Hepatocyte (in vitro differentiated cells): ENCODE measurements at places on chromosomes 6 and 20.

DNA sequence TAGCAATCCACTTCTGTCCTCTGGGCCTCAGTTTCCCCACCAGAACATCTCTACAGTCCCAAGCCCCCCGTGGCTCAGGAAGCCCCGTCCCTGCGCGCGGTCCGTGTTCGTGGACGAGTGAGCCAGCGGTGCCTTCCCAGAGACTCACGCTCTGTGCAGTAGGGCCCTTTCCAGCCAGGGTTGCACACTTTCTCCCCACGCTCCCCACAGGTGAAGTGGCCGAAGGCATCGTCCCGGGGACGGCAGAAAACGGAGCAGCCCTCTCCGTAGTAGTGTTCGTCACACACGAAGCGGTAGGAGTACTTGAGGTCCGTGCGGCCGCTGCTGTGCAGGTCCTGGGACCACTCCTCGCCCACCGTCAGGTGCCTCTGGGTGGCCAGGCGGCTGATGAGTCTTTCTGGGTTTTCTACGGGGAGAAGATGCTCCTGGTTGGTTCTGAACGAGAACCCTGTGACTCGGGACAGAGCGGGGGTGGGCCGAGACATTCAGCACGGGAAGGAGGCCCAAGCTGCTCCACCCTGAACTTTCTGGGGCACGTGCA is 2.7 kb downstream of the DLL1 start:
- H3K4me3 ChIP-seq: no peak overlapping the region
- no peak for DNase-seq
- H3K27ac ChIP-seq: no peak overlapping the region

DNA sequence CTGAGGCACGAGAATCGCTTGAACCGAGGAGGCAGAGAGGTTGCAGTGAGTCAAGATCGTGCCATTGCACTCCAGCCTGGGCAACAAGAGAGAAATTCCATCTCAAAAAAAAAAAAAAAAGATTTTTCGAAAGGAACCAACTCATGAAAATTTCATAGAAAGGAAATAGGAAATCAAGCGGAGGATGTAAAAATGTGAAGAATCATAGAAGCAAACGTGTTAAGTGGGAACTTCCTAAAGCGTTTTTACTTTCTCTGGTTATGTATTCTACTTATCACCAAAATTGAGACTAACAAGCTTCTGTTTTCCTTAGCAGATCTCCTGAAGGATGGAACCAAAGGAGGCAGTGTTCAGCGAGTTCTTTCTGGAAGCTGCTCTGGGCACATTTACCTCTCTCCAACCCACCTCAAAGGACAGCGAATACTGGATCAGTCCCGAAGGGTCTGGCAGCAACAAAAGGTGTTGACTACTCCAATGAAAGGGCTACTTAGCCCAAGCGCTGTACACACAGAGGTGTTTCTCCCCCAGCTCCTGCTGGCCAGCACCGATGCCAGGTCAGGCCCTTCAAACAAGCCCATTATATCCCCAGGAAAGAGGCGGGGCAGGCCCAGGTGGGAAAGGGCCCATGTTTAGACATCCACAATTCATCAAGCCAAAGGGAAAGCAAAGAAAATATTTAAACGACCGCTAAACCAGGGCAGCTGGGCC is 327.5 kb upstream of the JARID2 start:
- no peak overlapping the region for H3K4me3 ChIP-seq
- no peak overlapping the region for H3K27ac ChIP-seq

DNA sequence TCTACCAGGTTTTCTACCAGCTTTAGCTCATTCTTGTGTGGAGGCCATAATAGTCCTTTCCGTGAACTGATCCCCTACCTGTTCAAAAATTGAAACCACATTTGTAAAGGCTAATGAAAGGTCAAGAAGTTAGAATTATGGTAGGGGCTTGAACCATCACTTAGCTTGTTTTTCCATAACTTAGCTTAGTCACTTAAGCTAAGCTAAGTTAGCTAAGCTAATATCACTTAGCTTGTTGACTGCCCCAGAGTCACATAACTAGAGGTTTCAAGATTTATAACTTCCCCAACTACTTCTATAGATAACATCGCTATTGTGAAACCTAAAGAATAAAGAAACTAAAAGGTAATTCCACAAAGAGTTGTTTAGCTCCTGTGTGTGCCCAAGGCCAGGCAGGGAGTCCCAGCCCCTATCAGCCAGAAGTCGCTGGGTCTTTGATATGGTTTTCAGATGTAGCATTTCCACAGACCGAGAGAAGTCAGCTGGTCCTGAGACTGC is 131.8 kb downstream of the VEGFA start:
- H3K4me3 ChIP-seq: no peak overlapping the region
- H3K36me3 ChIP-seq: no peaks in the 10 kb centered on the region
- H3K27me3 ChIP-seq: no peaks in the 10 kb centered on the region
- peak overlapping the region; percentile 53 for H3K27ac ChIP-seq
- H3K4me1 ChIP-seq: peaks cover 16% of the 10 kb centered on the region

GRCh38 chr6:38261626-38262025 is 378.1 kb downstream of the BTBD9 start:
- no peaks in the 10 kb centered on the region for H3K27me3 ChIP-seq
- no peak for DNase-seq
- no peak overlapping the region for H3K4me3 ChIP-seq
- H3K4me1 ChIP-seq: peaks cover 10% of the 10 kb centered on the region
- H3K27ac ChIP-seq: peak overlapping the region; percentile 56
- no peaks in the 10 kb centered on the region for H3K36me3 ChIP-seq

DNA sequence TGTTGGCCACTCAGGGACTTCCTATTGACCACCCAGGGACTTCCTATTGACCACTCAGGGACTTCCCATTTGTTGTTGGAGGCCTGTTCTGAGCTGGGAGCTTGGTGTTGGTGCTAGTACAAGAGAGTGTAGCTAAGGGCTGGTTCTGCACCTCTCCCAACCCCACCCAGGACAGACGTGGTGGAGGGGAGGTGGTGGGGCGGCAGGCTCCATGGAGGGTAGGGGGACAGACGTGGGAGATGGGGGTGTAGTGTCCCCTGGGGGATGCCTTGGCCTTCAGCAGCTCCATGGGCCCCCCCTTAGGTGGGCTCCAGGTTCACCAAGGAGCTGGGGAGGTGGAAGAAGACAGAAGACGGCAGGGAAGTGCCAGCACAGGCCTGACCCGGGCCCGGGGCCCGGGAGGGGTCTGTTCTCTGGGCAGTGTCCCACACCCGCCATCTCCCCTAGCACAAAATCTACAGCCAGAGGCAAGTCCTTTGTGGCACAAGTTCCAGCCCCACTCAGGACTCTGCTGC is 33.9 kb downstream of the CHRNA4 start:
- H3K4me3 ChIP-seq: no peak overlapping the region
- no peaks in the 10 kb centered on the region for H3K4me1 ChIP-seq
- H3K27ac ChIP-seq: no peak overlapping the region
- DNase-seq: no peak
- H3K36me3 ChIP-seq: no peaks in the 10 kb centered on the region
- H3K27me3 ChIP-seq: no peaks in the 10 kb centered on the region

GRCh38 chr6:18122128-18123093 is at the start of gene NHLRC1:
NHLRC1 (minus strand) TSS chr6:18122677; CDS start chr6:18122606, 71 bp downstream.
- H3K4me3 ChIP-seq: peak within 1 kb of the TSS; percentile 43
- H3K36me3 ChIP-seq: no peaks in the 10 kb centered on the region
- H3K4me1 ChIP-seq: peaks cover 5% of the 10 kb centered on the region
- no peak within 1 kb of the TSS for H3K27ac ChIP-seq
- H3K27me3 ChIP-seq: no peaks in the 10 kb centered on the region

DNA sequence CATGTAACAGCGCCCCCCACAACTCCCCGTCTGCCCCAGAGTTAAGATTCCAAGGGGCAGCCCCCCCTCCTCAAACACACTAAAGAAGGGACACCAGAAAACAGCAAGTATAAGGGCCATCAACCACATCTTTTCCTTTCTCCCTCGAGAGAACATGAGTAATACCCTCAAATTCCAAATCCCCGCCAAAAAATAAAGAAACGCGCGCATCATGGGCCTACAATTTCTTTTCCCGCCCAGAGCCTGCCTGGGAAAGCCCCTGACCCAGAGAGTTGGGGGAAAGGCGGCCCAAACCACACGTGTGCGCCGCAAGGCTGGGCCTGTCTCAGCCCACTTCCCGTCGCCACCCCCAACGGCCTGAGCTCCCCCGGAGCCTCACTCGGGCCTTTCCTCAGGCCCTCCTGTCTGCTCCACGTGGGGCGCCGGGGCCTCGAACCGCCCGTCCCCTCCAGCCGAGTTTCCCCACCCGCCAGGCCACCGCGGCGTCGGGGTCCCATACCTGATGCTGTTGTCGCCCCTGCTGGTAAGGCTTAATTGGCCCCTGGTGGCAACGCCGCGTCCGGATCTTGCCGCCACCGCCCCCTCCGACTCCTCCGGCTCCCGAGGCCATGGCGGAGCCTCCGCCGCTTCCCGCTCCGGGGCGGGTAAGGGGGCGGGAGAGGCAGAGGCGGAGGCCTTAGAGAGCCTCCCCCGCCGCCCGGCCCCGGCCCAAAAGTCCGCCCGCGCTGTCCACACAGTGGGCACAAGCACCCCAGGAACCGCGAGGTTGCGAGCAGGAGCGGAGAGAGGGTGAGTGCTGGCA is 746 bp downstream of the NUP153 start:
- peaks cover 4% of the 10 kb centered on the region for H3K4me1 ChIP-seq
- no peaks in the 10 kb centered on the region for H3K36me3 ChIP-seq
- no peaks in the 10 kb centered on the region for H3K27me3 ChIP-seq
- H3K4me3 ChIP-seq: peak overlapping the region; percentile 89
- DNase-seq: peak; percentile 75

GRCh38 chr6:56416247-56416646 is 168.9 kb upstream of the COL21A1 start:
- H3K4me3 ChIP-seq: no peak overlapping the region
- H3K27me3 ChIP-seq: no peaks in the 10 kb centered on the region
- DNase-seq: no peak
- H3K4me1 ChIP-seq: no peaks in the 10 kb centered on the region
- H3K36me3 ChIP-seq: no peaks in the 10 kb centered on the region
- no peak overlapping the region for H3K27ac ChIP-seq

- H3K4me3 ChIP-seq: no peak overlapping the region
- DNase-seq: no peak
- no peak overlapping the region for H3K27ac ChIP-seq
- H3K4me1 ChIP-seq: no peaks in the 10 kb centered on the region
Measured at GRCh38 chr6:101722471-101722870, 329.0 kb downstream of the GRIK2 start.

DNA sequence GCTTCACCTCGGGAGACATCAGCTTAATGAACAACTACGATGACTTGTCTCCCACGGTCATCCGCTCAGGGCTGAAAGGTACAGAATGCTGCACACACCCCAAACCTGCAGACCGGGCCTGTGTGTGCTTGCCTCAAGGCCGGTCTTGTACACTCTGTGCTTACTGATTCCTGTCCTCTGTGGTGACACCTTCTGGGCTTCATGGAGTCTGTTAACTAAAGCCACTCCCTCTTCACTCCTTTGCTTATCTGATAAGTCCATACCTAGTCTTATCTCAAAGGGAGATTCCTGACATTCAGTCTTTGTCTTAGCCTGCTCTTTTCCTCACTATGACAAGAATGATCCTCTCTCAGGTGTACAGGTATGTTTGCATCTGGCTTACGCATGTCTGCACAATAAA is 107.7 kb upstream of the TMEM181 start:
- H3K36me3 ChIP-seq: no peaks in the 10 kb centered on the region
- H3K4me3 ChIP-seq: no peak overlapping the region
- peak; percentile 77 for DNase-seq

DNA sequence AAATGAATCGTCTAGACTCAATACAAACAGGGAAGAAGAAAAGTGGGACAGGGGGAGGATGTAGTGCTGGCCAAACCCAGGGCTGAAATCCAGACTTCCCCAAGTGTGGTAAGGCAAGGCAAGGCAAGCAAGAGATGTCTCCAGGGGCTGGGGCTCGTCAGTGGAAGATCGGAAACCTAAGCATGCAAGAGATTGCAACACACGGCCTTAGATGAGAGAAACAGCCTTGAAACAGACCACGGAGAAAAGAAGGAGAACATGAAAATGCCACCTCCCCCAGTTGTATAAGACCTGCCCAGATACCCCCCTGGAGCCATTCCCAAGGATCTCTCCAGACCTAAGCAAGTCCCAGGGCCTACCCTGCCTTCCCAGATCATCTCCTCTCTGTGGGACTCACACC is 20.0 kb downstream of the VEGFA start:
- no peaks in the 10 kb centered on the region for H3K36me3 ChIP-seq
- DNase-seq: peak; percentile 55
- H3K27me3 ChIP-seq: no peaks in the 10 kb centered on the region
- peaks cover 3% of the 10 kb centered on the region for H3K4me1 ChIP-seq
- peak overlapping the region; percentile 47 for H3K27ac ChIP-seq
- no peak overlapping the region for H3K4me3 ChIP-seq

- DNase-seq: no peak
- peaks cover 12% of the 10 kb centered on the region for H3K4me1 ChIP-seq
- H3K36me3 ChIP-seq: no peaks in the 10 kb centered on the region
- H3K27ac ChIP-seq: peak overlapping the region; percentile 76
- H3K4me3 ChIP-seq: no peak overlapping the region
Measured at GRCh38 chr6:16420337-16420714, 181.9 kb downstream of the GMPR start.

GRCh38 chr20:9617940-9618339 is 103.5 kb downstream of the LAMP5 start:
- no peak overlapping the region for H3K4me3 ChIP-seq
- H3K27me3 ChIP-seq: no peaks in the 10 kb centered on the region
- peak; percentile 74 for DNase-seq
- H3K4me1 ChIP-seq: no peaks in the 10 kb centered on the region

GRCh38 chr6:109187399-109188114 is 92.2 kb downstream of the CEP57L1 start:
- H3K27ac ChIP-seq: no peak overlapping the region
- peak; percentile 73 for DNase-seq
- no peak overlapping the region for H3K4me3 ChIP-seq
- H3K36me3 ChIP-seq: no peaks in the 10 kb centered on the region
- no peaks in the 10 kb centered on the region for H3K4me1 ChIP-seq

GRCh38 chr20:32083469-32083868 is 26.0 kb upstream of the TM9SF4 start:
- H3K27ac ChIP-seq: no peak overlapping the region
- no peaks in the 10 kb centered on the region for H3K4me1 ChIP-seq
- H3K4me3 ChIP-seq: no peak overlapping the region
- no peaks in the 10 kb centered on the region for H3K36me3 ChIP-seq

DNA sequence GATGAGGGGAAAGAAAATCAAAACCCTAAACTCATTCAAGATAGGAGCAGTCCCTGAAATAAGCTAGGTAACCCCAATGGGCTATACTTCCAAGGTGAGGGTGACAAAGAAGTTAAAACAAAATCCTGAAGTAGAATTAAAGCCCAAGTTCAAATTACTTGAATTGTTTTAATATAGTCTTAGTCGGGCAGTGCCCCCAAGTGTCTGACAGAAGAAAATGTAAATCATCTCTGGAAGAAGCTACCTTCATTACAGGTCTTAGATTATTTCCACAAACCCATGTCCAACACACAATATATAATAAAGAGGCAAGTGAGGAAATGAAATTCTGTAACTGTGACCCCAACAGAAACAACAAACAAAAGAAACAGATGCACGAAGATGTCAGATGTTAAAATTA is 36.8 kb upstream of the L3MBTL3 start:
- H3K27me3 ChIP-seq: no peaks in the 10 kb centered on the region
- H3K36me3 ChIP-seq: no peaks in the 10 kb centered on the region
- DNase-seq: no peak
- no peak overlapping the region for H3K27ac ChIP-seq
- no peaks in the 10 kb centered on the region for H3K4me1 ChIP-seq
